ENCODE measurements at places on chromosomes 16 and 17. TPM values are rescaled to one million over a fixed set of nuclear protein-coding genes. Genes with fewer than 3 reads are reported as not detected.

NRN1L gene
- total RNA-seq = 1.0 TPM

SULT1A2 gene
- total RNA-seq = not detected

ADCY9 gene
- total RNA-seq = 30.4 TPM

OSGIN1 gene
- total RNA-seq = not detected

SLC22A31 gene
- 3.9 TPM for total RNA-seq

ZFP90 gene
- 87.0 TPM for total RNA-seq

FOXN1 gene
- not detected for total RNA-seq

LITAFD gene
- total RNA-seq = not detected

FZD2 gene
- 1.3 TPM for total RNA-seq

SERPINF2 gene
- 0.37 TPM for total RNA-seq

OTOA gene
- total RNA-seq = not detected

C16orf96 gene
- 0.83 TPM for total RNA-seq

QPRT gene
- 34.7 TPM for total RNA-seq

OR1F1 gene
- total RNA-seq = not detected

NECAB2 gene
- total RNA-seq = 112 TPM

CCL14 gene
- total RNA-seq = not detected

CCR7 gene
- total RNA-seq = not detected

ADAM11 gene
- 396 TPM for total RNA-seq

SPNS1 gene
- total RNA-seq = 50.6 TPM

BFAR gene
- 70.7 TPM for total RNA-seq

BICDL2 gene
- total RNA-seq = not detected

All from glutamatergic neuron (in vitro differentiated cells).